ENCODE measurements at places on chromosomes 4 and X. TPM values are rescaled to one million over a fixed set of nuclear protein-coding genes. Genes with fewer than 3 reads are reported as not detected.
A peak's percentile ranks its signal among the peaks of the same experiment; 100 is the strongest.

GRCh38 chr4:139050446-139050845, 34.9 kb downstream of the NOCT start:
- no peak for DNase-seq

- no peak for DNase-seq
Measured at GRCh38 chr4:91837608-91838029, 466.1 kb upstream of the GRID2 start.

DNA sequence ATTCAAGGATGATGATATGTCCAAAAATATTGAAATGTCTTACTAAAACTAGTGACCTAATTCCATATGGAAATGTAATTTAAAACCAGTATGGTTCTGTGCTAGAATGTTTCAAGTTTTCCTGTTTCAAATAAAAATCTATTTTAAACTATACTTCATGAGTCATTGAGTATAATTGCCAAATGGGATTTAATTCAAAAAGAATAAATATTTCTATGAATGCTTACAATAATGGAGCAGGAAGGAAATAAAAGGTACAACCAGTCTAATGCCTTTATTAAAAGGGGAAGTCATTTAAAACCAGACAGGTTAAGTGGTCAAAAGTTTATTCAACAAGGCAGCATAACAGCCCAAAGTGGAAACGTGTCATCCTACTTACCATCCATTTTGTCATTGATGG, 2347.1 kb downstream of the PCDH7 start:
- DNase-seq: no peak

- no peak for DNase-seq
Measured at GRCh38 chr4:119337010-119337409, 15.1 kb upstream of the FABP2 start.

- DNase-seq: no peak
Measured at GRCh38 chrX:16586377-16587112, 63.4 kb upstream of the S100G start.

DNA sequence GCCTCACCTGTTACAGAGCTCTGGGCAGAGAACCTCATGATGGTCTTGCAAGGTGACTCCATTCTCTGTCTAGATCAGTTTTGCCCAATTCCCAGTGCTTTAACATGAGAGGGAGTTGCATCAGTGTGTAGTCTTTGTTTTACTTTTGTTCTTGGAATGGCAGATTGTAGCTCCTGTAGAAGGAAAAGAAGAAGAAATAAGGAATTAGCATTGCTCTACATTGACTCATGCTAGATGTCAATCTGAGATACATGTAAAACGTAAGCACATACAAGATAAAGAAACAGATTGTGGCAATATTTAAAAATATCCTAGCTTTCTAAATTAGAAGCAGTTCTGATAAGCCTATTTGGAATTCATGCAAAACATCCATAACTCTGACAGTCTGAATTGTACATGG, 16.0 kb upstream of the PPEF1 start:
- DNase-seq: no peak

LRIT3 gene
- polyA plus RNA-seq: not detected

DNA sequence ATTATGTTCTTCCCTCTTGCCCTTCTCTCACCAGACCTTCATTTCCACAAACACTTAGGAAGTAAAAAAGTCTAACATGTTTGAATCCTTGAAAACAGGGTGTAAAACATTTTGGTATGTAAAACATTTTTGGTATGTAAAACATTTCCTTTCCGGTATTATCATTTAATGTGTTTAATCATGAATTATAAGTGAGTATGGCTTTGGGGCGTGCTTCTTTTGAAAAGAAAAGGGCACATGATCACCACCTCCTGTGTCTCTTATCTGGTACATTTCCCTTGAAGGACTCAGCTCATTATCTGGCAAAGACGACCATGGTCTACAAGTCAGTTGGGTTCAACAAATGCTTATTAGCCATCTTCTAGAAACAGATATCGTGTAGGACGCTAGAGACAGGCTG, 283.6 kb downstream of the FRMPD4 start:
- no peak for DNase-seq

GRCh38 chr4:17809667-17810066, 890 bp downstream of the DCAF16 start:
- no peak for DNase-seq

CSAG2 gene
- not detected for polyA plus RNA-seq

DNA sequence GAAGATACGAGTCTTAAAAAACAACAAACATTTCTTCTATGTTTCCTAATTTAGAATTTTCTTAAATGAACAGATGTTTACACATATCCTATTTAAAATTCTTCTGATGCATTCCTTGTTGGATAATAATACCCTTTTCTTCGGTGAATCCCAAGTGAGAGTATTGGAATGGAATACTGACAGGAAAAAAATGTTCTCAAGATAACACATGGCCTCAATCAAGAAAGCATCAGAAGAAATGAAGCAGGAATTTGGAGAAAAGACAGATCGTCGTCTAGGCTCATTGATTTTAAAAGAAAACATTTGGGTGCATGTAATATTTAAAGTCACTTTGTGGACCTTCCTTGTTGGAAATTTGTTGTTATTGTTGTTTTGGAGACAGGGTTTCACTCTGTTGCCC, 196.9 kb upstream of the ANK2 start:
- no peak for DNase-seq

DNA sequence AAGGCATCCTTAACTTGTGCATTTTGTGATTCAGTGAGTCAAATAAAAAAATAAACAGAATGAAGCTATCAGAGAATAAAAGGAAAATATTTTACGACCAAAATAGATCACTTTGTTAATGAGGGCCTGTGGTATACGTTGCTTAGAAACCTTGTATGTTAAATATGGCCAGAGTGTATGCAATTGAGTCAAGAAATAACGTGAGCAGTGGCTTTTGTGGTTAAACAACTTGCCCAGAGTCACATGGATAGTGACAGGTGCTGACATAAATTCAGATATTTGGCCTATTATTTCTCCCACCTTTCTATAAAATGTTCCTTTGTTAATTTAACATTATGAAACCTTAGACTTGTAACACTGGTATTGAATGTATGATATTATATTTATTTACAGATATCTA, 393.4 kb downstream of the PABPC4L start:
- no peak for DNase-seq

- no peak for DNase-seq
Measured at GRCh38 chr4:42345962-42346544, 51.2 kb upstream of the SHISA3 start.

HSD17B13 gene
- not detected for polyA plus RNA-seq

TREX2 gene
- polyA plus RNA-seq: not detected

DNA sequence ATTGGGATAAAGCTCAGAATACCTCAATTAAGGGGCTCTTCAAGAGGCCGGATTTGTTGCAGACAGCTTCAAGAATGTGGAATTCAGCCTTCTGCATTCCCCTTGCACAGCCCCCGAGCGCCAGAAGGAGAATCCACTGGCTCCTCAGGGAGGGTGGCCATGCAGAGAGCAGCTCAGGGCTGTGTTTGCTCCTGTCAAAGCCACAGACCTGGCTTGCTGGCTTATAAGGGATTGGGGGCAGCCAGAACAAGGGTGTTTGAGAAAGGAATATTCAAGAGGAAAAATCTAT, 36.8 kb downstream of the ING2 start:
- DNase-seq: no peak

GRCh38 chrX:791479-792034, 161.0 kb downstream of the SHOX start:
- DNase-seq: no peak

DNA sequence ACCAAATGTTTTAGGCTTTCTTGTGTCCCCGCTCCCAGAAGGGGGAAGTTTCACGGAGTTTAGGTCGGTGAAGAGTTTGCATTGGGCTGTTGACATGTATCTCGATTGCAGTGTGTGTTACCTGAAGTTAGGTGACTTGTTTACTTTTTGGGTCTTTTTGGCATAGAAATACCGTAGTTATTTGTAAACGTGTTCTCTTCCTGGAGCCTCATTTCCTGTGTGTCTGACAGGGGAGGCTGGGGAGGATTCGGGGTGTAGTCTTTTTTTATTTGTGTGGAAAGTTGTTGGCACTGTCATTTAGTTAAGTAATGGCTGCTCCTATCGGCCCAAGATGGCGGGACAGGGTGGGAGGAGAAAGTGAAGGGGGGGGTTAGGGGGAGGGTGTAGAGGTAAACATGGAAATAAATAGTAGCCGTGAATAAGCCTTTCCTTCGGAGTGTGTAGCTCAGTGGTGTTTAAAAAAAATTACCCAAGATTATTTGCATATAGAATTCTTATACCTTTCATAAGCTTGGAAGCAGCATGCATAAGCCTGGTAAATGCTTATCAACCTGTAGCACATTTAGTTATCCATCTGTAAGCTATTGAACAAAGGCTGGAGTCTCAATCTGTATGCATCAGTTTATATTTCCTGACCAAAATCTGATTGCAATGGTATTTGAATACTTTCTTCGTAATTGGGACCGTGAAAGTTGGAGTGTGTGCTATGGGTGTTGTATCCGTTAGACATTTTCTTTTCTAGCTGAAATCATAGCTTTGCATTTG, 1.6 kb downstream of the KDM6A start:
- DNase-seq: no peak

RWDD4 gene
- polyA plus RNA-seq: 17.0 TPM

GRCh38 chr4:37389967-37390580, 145.5 kb downstream of the NWD2 start:
- no peak for DNase-seq

GRCh38 chrX:34918856-34919255, 23.7 kb upstream of the FAM47B start:
- peak; percentile 30 for DNase-seq

- DNase-seq: no peak
Measured at GRCh38 chrX:118802857-118803256, 20.8 kb upstream of the ZCCHC12 start.

ARHGEF6 gene
- 6.8 TPM for polyA plus RNA-seq

DNA sequence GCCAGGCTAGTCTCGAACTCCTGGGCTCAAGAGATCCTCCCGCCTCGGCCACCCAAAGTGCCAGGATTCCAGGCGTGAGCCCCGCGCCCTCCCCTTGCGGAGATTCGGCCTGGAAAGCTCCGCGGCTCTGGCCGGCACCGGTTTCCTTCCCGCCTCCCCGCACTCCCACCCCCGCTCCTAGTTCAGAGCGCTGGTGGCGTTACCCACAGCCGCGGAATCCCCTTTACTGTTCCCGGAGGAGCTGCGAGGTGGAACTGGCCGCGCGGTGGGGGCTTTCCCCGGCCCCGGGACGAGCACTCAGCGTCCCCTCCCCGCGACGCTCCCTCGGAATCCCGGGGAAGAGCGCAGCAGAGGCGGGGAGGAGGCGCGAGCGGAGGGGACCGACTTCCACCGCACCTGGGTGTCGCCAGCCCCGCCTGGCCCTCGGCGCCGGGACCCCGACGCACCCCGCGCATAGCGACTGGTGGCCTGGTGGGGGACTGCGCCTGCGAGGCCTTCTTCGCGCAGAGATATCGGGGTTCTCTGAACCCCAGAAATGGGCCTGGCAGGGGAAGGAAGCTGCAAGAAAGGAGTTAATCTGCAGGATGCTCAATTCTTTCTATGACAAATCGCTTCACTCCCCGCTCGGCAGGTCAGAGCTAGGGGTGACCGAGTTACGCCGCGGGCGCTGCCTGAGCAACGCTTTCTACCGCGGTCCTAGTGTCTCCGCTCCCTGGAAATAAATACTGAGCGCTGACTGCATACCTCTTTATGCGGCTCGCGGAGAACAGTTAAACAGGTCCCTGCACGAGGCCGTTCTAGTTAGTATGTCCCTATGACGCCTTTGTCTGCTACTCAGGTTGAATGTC, 14.6 kb upstream of the SLC25A4 start:
- DNase-seq: no peak

- DNase-seq: no peak
Measured at GRCh38 chr4:2796849-2797544, 4.1 kb downstream of the SH3BP2 start.

PCSK1N gene
- polyA plus RNA-seq: not detected

RIPPLY1 gene
- polyA plus RNA-seq: not detected

GYG2 gene
- polyA plus RNA-seq: 19.6 TPM

FHIP1A gene
- polyA plus RNA-seq: 0.06 TPM

GIMD1 gene
- polyA plus RNA-seq: not detected

All from AG04450 (cell line).